ENCODE measurements at places on chromosomes 13 and 19.

DNA sequence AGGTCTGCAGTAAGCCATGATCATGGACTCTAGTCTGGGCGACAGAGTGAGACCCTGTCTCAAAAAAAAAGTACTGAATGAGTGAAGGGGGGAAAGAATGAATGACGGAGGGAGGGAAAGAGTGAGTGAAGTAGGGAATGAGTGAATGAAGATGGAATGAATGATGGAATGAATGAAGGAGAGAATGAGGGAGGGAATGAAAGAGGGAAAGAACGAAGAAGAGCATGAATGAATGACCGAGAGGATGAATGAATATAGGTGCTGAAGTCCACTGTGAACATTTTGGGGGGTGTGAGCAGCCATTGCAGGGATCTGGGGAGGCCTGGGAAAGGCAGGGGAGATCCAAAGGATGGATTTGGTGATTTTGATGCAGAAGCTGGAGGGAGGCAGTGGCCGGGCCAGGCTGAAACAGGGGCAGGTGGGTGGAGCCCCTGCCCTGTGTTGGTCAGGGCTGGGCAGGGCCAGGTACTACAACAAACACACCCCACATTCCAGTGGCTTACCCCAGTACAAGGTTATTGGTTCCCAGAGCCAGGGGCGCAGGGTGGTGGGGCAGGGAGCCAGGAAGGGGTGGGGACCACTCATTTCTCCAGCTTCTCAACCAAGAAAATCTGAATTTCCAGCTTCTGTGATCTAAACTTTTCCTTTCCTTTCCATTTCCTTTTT lies 14.3 kb downstream of the SLC27A1 start:
- no peak for DNase-seq

GRCh38 chr19:35291259-35291658 lies 702 bp upstream of the MAG start:
- DNase-seq: no peak

DNA sequence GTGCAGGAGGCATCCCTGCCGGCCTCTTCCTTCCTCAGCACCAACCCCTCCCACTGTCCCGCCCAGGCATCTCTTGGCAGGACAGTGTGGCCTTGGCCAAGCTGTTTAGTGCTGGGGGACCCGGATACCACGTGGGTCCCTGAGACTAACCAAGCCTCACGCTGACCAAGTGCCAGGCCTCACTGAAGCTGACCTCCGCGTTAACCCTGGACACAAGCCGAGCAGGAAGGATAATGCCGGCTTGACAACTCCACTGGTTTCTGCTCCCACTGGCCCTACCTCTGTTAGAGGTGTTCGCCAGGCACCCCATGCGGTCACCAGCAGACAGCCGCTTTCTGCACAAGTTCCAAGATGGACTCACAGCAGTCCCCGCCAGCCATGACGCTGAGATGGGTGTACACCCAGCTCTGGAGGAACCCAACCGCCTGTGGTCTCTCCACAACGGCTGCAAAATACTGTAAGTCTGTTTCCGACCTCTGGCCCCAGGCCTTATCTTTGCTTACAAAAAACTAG lies 12.4 kb downstream of the GRTP1 start:
- DNase-seq: no peak

- peak; percentile 64 for DNase-seq
These were observed 685 bp downstream of the LENG9 start for GRCh38 chr19:54462655-54463530.

DNA sequence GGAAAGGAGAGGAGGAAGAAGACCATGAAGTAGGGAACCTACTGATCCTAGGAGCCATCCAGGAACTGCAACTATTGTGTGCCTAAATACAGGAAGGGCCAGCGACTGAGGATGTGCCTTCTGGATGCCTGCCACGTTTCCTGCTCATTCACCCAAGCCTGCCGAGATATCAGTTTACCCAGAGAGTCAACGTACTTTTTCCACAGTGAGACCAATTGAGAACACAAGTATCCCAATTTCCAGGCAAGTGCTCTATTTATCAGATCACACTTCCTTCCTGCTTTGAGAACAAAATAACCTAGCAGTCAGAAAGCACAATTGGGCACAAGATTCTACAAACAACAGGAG lies 122.4 kb downstream of the AKAP11 start:
- DNase-seq: no peak

DNA sequence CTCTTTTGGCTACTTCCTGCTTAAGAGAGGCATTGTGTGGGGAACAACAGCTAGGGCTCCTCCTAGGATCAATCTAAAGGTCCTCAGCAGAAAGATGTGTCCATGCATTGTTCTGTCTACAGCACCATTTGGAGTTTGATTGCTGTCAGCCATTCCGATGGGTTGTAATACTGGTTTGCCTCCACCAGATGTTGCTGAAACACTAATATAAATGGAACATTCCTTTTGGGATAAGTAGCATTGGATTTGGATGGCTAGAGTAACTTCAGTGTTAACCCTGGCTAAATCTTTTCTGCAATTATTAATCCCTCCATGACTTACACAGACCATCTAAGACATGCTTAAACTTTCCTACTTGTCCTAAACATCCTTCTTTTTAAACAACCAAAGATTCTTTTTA lies 104.2 kb downstream of the TDRD3 start:
- DNase-seq: no peak

GRCh38 chr19:43789029-43789428 lies 8.3 kb upstream of the KCNN4 start:
- DNase-seq: no peak

DNA sequence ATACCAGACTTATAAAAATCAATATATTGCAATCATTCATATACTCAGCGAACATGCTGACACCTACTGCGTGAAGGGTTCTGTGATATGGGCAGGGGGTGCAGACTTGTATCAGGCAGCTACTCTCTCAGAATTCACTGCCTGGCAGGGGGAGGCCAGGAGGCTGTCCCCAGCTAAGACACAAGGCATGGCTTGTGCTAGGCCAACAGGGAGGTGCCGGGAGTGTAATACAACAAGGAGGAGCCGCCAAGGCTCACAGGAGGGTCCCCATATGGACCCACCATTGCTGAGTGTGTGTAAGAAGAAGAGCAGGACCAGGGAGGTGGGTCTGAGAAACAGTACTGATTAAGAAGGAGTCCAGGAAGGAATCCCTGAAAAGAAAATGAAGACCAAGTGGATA lies 97.2 kb downstream of the COL4A2 start:
- no peak for DNase-seq
